ENCODE measurements at places on chromosomes 11 and 22.

DNA sequence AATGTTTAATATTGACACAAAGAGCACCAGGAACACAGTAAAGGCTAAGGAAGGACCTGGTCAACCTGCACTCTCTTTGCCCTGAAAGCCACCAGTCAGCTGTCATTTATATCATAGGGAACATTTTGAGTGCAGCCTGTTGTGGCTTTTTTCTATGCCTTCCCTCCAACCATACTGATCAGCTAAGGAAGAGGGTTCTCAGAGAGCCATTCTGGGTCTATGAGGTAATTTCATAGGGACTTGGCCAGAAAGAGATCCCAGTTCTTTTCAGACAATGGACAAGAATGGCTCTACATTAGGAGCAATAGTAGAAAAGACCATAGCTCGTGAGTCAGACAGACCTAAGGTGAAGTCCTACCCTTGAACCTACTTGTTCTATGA lies 132.8 kb downstream of the CCDC34 start:
- DNase-seq: no peak

DNA sequence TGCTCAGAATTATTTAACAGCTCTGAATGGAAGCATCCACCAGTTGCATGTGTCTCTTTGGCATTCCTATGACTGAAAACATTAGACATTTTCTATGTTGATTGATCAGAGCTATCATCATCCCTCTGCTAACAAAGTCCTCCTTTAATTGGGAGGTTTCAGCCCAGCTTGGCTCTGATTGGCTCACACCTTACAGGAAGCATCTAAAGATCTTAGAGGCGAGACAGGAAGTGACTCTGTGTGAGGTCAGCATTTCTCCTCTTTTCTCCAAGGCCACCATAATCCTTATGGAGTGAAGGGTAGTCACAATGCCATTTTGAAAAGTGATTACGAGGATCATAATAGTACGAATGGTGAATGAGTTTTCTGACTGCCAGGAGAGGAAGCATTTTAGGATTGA lies 260.8 kb downstream of the MIAT start:
- no peak for DNase-seq

DNA sequence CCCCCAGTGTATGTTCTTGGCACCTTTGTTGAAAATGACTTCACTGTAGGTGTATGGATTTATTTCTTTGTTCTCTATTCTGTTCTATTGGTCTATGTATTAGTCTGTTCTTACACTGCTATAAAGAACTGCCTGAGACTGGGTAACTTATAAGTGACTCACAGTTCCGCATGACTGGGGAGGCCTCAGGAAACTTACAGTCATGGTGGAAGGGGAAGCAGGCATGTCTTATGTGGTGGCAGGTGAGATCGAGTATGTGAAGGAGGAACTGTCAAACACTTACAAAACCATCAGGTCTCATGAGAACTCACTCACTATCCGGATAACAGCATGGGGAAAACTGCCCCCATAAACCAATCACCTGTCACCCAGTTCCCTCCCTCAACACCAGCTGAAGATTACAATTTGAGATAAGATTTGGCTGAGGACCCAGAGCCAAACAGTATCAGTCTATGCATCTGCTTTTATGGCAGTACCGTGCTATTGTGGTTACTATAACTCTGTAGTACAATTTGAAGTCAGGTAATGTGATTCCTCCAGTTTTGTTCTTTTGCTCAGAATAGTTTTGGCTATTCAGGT lies 836.2 kb downstream of the DLG2 start:
- DNase-seq: no peak

- no peak for DNase-seq
Observed at GRCh38 chr11:62554387-62555167, 8.0 kb upstream of the AHNAK start.

GRCh38 chr22:17924735-17925364 lies 99.5 kb downstream of the MICAL3 start:
- DNase-seq: no peak

GRCh38 chr11:17077240-17077519 lies 287 bp downstream of the RPS13 start:
- DNase-seq: no peak

DNA sequence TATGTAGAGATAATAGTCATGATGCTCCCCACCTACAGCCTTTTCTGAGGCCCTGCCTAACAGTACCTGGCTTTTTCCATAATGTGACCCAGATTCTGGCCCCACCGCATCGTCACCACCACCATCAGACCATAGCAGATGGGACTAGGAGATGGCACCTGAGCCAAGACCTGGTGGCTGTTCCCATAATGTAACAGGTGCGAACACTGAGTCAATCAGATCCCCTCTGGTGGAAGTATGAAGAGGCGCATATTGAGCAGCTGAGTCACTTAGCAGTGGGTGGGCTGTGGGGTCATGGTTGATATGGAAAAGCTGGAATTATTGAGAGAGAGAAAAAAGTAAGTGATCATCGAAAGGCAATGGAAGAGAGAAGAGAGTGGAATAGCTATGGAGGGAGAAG lies 578.0 kb upstream of the CADM1 start:
- no peak for DNase-seq

- no peak for DNase-seq
Observed at GRCh38 chr11:128187835-128188234, 399.5 kb downstream of the ETS1 start.

- peak; percentile 29 for DNase-seq
Observed at GRCh38 chr22:45717789-45718188, 46.2 kb downstream of the ATXN10 start.

GRCh38 chr11:64244107-64244506 lies 2.6 kb downstream of the PPP1R14B start:
- no peak for DNase-seq

GRCh38 chr22:46815896-46816731 lies 53.7 kb downstream of the TBC1D22A start:
- peak; percentile 28 for DNase-seq

DNA sequence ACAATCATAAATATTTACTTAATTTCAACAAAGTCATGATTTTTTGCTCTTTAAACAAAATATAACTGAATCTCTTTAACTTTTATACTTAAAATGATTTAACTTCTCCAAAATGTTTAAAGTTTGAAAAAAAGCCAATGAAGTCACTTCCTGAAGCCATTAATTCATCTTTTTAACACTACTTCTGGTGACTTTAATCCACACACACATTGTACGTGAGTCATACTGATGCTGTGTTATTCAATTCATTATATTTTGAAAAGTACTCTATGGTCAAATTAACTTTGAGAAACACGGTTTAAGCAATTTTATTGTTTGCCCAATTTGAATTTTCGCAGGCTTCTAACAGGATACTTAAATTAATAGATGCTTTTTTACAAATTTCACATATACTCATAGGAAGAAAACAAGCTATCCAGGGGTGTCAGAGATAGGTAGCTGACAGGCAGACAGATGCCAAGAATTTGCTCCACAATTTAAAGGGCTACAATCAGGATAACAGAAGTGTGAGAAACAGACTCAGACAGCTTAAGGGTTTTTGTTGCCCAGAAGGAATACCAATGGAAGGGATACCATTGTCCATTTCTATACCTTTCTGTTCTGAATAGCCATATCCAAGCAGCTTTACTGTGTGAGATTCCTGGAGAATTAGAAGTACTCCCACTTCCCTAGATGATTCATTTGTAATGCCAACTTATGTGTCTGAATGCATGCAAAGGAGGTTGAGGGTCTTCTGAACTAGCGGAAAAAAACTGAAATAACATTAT lies 118.4 kb downstream of the RBFOX2 start:
- no peak for DNase-seq

DNA sequence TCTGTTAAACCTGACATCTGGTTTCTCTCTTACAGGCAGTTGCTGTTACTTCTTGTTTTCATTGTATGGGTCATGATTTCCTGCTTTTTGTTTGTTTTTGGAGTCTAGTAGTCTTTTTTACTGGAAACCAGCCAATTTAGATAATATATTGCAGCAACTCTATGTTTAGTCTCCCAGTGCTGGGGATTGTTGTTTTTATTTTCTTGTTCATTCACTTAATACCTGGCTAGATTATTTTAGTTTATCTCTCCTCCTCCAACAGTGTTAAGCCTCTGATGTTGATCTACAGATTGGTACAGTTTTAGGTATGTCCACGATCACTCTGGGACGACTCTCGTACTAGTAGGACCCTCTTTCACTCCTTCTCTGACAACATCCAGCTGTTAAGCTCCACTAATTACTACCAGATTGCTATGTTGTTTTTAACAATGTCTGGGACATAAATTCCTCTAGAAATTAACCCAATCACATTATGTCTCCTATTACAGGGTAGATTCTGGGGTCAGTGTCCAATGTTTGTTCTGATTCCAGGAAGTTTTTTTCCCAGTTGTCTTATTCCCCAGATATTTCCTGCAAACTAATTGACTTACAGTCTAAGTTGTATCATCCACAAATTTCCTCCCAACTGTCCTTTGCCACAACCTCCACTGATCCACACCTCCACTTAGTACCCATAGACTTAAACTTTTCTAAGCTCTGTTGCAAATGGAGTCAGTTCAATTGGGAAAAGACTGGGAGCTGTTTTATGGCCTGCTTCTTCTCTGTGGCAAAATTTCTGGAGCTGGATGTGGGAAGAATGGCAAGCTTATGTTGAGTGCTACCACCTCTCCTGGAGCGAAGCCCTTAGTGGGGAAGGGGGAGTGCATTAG lies 1280.6 kb upstream of the CNTN5 start:
- DNase-seq: peak; percentile 1

DNA sequence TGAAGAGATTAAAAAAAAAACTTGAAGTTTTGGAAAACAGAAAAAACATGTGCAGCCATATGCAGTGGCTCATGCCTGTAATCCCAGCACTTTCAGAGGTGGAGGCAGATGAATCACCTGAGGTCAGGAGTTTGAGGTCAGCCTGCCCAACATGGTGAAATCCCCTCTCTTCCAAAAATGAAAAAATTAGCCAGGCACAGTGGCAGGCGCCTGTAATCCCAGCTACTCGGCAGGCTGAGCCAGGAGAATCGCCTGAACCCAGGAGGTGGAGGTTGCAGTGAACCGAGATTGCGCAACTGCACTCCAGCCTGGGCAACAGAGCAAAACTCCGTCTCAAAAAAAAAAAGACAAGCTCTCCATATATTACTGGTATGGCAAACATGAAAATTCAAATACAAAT lies 7.6 kb downstream of the DLG2 start:
- DNase-seq: no peak

- no peak for DNase-seq
Observed at GRCh38 chr11:75801362-75802020, 13.5 kb upstream of the UVRAG start.

GRCh38 chr22:30025221-30025620 lies 55.0 kb upstream of the HORMAD2 start:
- DNase-seq: no peak

- peak; percentile 70 for DNase-seq
Observed at GRCh38 chr11:110857892-110858546, 145.8 kb upstream of the ARHGAP20 start.

DNA sequence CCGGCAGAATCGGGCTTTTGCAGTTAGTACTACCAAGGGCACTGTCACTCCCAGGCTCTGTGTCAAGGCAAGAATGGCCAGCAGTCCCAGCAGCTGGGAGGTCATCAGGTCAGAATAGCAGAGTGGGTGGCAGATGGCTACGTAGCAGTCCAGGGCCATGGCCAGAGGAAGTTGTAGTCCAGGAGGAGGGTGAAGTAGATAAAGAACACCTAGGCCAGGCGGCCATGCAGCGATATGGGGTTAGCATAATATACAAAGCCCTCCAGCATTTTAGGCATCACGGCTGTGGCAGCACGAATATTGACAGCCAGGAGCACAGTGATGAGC lies 52.1 kb downstream of the RRM1 start:
- no peak for DNase-seq

GRCh38 chr22:23833017-23833751 lies 5.6 kb downstream of the DERL3 start:
- DNase-seq: no peak

DNA sequence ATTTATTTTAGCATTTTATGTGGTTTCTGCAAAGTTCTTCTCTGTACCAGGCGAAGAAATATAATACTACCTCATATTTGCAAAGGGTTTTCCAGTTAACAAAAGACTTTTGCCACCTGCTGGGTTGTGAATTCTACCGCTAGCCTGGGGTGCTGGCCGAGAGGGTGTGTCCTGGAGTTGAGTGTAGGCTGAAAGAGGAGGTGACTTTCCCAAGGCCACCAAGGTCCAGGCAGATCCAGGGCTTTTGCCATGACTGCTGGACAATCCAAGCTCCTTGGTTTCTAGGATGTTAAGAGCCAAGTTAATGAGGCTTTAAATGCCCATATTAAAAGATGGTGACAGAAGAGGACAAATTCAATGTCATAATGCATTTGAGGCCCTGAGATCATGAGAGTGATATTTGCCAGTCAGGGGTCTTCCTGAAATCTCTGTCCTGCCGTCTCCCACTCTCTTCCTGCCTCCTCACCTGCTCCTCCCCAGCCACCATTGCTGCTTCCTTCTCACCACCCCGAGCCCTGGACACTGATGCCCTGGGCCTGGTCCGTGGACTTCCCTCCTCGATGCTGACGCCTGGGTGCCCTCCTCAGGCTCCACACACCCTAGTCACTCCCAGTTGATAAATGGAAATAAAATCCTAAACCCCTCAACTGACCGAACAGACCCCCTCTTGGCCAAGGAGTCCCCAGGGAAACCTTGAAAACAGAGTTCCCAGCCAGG lies 825.6 kb downstream of the TBC1D22A start:
- no peak for DNase-seq

- DNase-seq: no peak
Observed at GRCh38 chr11:11481371-11481770, 128.3 kb upstream of the CSNK2A3 start.

DNA sequence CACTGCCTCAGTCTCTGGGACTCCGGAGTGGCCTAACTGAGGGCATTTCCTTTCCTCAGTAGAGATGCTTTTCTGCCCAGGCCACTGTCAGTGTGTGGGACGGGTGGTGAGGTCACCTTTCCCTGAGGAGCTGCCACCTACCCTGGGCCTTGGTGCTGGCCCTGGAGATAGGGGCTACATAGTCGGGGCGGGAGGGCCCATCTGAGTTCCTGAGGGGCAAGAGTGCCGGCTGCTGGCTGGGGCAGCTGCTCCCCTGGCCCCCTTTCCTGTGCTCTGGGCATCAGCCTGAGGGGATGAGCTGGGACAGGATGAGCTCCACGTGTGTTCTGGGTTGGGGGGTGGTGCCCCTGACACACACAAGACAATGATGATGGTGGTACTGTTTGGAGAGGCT lies 5.4 kb downstream of the KCNC1 start:
- DNase-seq: no peak

GRCh38 chr11:110606415-110606814 lies 105.8 kb downstream of the ARHGAP20 start:
- DNase-seq: no peak

DNA sequence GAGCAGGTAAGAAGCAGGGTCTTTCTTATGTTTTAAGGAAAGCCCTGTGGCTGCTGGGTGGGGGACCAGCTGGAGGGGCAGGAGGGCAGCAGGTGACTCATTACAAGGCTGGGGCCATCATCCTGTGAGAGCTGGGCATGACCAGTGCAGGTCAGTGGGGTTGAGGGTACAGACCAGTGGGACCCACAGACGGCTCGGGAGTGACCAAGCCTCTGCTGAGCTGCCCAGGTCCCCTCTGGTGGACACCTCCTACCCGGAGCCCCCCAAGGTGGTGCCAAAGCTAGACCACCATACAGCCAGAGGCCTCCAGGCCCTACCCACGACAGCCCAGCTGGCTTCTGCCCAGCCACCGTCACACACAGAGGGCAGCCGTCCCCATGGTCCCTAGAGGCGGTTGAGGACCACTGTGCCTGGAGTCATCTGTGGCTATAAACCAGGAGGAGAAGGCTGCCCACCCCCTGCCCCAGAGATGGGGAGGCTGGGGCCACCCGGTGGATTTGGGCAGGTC lies 670 bp downstream of the MYEOV start:
- DNase-seq: no peak

- no peak for DNase-seq
Observed at GRCh38 chr11:107482234-107482633, 24.6 kb upstream of the CWF19L2 start.
